ENCODE measurements at places on chromosomes 3 and 15.
A peak's percentile ranks its signal among the peaks of the same experiment; 100 is the strongest.

GRCh38 chr3:196298521-196298920 lies 11.0 kb upstream of the PCYT1A start:
- DNase-seq = no peak

DNA sequence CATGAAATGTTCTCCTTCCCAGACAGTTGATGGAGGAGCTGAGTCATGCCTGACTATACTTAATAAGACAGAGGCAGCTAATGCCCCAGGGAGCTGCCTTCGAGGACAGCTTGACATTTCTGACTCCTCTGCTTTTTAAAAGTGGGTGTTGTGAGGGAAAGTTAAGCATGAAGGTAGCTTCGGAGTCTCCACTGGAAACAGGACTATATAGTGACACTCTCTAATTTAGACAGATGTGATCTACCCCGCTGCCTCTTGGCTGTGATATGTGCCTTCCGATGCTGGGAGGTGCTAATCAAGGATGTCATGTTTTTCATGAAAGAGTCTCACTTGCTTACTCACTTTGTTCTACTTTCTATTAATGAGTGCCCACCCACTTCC lies 72.7 kb downstream of the IL1RAP start:
- DNase-seq = no peak

DNA sequence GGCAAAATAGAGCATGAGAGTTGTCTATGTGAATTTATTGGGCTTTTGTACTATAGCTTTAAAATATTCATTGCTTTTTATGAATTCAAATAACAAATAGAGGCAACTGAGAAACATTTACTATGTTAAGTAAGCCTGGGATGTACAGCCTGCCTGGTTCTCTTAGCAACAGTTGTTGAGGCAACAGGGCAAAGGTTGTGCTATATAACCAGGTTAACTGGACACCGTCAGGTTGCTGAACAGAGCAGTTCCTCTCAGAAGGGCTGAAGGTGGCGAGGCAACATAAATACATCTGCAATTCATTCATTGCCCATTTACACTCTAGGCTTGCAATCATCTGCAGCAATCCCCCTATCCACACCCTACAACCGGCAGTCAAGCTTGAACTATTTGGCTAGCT lies 78.2 kb downstream of the GTF2E1 start:
- DNase-seq = no peak

- no peak for DNase-seq
Measured at GRCh38 chr3:118501152-118501551, 533.5 kb downstream of the IGSF11 start.

DNA sequence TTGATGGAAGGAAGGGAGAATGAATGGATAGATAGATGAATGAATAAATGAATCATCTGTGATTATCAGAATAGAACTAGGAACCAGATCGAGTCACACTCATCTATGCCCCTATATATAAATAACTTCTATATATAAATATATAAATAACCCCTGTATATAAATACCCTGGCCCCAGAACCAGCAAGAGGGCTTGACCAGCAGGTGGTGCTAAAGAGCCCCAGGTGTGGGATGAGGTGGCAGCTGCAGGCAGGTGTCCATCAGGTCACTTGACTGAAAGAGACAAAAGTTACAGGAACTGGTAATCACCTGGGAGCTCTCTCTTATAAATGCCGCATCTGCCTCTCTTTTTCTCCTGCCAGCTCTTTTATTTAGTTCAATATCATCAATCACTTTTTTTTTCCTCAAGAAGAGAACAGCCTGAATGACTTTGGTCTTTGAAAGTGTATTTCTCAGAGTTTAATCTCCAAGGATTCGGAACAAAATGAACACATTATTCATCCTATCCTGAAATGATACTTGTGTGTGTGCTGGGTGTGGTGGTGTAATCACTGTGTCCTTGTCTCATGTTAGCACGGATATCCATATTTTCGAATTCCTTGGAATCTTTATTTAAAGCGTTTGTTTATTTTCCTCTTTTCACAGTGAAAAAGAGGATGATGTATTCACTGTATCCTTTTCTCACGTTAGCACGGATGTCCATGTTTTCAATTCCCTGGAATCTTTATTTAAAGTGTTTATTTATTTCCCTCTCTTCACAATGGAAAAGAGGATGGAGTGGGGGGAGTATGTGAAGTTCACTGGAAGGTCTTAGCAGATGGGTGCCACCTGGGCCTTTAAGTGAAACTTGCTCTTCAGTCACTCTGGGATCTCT lies 35.4 kb upstream of the ATG7 start:
- peak; percentile 45 for DNase-seq

GRCh38 chr3:189267981-189268613 lies 96.3 kb downstream of the TPRG1 start:
- DNase-seq = no peak

DNA sequence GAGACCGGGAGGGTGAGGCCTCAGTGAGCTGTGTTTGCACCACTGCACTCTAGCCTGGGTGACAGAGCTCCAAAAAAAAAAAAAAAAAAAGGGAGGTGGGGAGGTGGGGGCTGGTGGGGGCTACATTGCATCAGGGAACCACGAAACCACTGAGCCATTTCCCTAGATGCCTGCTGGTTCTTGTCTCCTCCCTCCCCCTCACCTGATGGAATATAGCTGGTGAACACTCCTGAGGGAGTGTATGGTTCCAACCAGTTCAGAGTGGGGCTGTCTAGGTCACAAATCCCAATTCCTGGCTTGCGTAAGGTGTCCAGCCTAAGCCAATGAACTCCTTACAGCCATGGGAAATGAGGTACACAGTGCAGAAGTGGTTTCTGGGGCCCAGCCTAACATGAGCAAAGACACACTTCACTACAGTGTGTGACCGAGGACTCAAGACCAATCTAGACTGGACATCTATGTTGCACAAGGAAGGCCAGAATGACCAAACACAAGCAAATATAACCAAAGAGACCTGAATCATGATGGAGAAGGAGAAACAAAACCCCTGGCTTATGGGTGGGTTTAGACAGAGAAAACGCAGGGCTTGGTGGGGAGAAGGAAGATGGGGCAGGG lies 39.1 kb upstream of the OSBPL11 start:
- no peak for DNase-seq

- no peak for DNase-seq
Measured at GRCh38 chr3:30804984-30805383, 89.5 kb downstream of the GADL1 start.

DNA sequence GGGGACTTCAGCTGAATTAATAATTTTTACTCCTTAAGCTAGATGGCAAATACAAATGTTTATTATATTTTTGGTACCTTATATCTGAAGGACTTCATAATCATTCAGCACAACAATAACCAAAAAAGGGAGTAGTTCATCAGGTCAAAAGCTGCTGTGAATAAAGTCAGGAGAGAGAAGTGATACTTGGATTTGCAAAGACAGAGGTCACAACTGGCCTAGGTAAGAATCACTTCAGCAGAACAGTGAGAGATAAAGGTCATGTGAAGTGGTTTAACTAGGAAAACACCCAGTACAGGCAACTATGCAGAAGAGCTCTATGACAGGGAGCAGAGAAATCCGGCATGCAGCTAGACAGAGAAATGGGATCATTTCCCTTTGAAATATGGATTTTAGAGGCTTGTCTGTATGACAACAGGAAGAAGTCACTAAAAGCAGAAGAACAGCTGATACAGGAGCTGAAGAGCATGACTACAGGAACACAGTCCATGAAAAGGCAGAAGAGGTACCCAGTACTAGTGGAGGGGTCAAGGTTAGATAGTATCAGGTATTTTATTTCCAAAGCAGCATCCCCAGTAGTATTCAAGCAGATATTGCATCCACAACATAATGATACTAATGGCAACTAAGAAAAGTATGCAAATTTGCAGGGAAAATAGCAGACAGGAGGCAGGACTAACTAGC lies 25.7 kb downstream of the ZMAT3 start:
- DNase-seq = no peak

GRCh38 chr3:242602-243355 lies 46.2 kb downstream of the CHL1 start:
- DNase-seq = no peak

- DNase-seq = no peak
Measured at GRCh38 chr3:139617672-139618268, 60.0 kb downstream of the NMNAT3 start.

GRCh38 chr3:192133271-192133670 lies 594.1 kb downstream of the FGF12 start:
- no peak for DNase-seq

- no peak for DNase-seq
Measured at GRCh38 chr3:192516820-192517219, 210.5 kb downstream of the FGF12 start.

GRCh38 chr3:194720048-194720447 lies 34.4 kb downstream of the FAM43A start:
- no peak for DNase-seq

DNA sequence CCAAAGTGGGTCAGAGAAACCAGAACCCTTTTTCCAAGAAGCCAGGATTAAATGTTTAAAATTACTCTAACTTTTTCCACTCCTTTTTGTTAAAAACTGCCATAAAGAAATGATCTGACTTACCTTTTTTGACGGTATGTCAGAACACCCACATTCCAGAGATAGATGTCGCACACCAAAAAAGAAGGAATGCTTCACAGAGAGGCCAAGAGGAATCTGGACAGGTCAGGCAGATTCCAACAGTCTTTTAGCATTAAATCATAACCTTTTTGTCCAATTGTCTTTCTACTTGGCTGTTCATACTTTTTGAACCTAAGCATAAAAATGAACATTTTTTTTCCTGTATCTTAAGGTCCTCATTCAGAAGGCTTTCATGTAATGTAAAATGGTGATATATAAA lies 846.9 kb downstream of the NSUN3 start:
- DNase-seq = no peak

GRCh38 chr3:137948400-137949072 lies 61.4 kb upstream of the CLDN18 start:
- DNase-seq = no peak

GRCh38 chr15:84645496-84645895 lies 8.6 kb downstream of the WDR73 start:
- DNase-seq = no peak

DNA sequence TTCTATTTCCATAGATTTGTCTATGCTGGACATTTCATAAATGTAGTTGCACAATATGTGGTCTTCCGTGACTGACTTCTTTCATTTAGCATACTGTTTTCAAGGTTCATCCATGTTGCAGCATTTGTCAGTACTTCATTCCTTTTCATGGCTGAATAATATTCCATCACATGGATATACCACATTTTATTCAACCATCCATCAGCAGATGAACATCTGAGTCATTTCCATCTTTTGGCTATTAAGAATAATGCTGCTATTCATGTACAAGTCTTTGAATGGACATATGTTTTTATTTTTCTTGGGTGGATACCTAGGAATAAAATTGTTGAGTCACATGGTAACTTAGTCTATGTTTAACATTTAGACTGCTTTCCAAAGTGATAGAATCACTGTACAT lies 99.3 kb upstream of the RAD18 start:
- no peak for DNase-seq

DNA sequence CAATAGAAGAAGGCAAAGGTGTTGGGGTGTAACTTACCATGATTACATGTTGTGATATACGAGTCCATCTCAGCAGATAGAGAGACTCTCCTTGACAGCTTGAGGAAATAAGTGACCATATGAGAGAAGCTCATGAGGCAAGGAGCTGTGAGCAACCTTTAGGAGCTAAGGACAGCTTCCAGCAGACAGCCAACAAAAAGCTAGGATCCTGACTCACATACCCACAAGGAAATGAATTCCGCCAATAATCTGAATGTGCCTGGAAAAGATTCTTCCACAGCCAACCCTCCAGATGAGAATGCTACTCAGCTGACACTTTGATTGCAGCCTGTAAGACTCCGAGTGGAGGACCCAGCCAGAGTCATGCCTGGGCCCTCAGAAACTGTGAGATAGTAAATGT lies 339.6 kb upstream of the TPRG1 start:
- DNase-seq = no peak

- no peak for DNase-seq
Measured at GRCh38 chr3:178001670-178002101, 534.5 kb upstream of the KCNMB2 start.

GRCh38 chr3:148820361-148821245 lies 7.0 kb upstream of the CPB1 start:
- DNase-seq = no peak

DNA sequence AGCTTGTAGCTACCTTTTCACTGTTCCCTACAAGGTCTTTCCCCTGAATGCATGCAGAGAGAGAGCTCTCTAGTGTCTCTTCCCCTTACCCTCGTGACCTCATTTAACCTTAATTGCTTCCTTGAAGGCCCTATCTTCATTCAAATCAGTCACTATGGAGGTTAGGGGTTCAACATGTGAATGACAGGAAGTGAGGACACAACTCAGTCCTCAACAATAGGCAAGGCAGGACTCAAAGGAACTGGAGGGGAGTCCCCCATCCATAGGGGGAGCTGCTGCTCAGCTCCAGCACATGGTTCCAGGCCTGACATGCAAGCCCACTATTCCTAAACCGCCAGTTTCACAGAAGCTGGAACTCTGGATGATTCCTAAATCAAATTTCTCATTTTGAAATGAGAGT lies 33.8 kb upstream of the GYG1 start:
- no peak for DNase-seq

DNA sequence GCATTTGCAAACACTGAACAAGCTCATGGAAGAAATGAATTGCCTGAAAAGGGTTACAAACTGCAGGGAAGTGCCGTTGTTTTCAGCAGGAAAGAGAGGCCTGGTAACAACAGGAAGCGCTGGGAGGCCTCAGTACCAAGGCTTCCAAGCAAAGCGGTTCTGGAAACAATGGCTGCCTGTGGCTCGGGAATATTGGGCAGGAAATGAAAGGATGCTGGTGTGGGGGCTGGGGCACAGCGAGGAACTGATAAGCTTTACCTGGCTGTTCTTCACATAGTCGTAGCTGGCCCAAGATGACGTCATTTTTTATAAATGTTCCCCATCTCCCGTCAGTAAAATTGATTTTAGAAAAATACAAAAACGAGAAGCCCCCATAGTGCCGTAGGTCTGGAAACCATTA lies 55.9 kb downstream of the ARHGAP31 start:
- no peak for DNase-seq

- DNase-seq = no peak
Measured at GRCh38 chr3:150469031-150469930, 61.2 kb downstream of the TSC22D2 start.

DNA sequence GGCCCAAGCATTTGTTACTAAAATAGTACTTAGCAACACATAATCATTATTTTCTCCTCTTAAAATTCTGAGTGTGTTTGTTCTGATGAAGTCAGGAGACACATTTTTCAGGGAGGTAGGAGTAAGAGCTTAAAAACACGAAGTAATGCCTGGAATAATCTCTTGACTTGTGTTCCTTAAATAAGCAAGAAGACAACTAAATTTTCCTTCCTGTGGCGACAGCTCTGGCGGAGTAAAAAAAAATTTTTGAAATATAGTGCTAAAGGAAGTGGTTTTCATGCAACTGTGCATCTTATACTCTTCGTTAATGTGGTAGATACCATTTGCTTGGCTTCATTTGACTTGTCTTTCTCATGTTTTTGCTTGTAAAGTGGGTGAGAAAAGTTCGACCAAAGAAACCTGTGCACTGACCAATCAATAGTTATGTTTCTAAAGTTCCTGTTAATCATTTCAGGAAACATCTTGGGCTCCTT lies 11.1 kb upstream of the MBNL1 start:
- DNase-seq = no peak

- no peak for DNase-seq
Measured at GRCh38 chr15:76837474-76837873, 67.7 kb downstream of the SCAPER start.

- DNase-seq = no peak
Measured at GRCh38 chr3:141065258-141065657, 14.1 kb downstream of the SPSB4 start.
